Muscle of arm (tissue), 14 donors: ENCODE measurements at places on chromosomes 5 and 9. TPM values are rescaled to one million over a fixed set of nuclear protein-coding genes. Genes with fewer than 3 reads are reported as not detected.

Gene DNM1
- 38.8 TPM for polyA plus RNA-seq

DNA sequence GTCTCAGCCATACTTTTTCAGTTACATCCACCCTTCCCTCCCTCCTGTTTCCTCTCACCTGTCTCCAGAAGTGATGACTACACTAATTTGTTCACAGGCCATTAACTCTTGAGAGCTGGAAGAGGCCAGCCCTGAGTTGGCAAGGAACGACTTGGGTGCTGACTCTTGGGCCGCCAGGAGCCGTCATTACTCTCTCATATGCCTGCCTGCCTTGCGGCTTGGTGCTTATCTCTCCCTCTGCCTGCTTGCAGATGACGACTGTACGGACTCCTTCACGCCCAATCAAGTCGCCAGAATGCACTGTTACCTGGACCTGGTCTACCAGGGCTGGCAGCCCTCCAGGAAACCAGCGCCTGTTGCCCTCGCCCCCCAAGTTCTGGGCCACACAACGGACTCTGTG is 66.1 kb downstream of the PAPPA start:
- no peak for DNase-seq

DNA sequence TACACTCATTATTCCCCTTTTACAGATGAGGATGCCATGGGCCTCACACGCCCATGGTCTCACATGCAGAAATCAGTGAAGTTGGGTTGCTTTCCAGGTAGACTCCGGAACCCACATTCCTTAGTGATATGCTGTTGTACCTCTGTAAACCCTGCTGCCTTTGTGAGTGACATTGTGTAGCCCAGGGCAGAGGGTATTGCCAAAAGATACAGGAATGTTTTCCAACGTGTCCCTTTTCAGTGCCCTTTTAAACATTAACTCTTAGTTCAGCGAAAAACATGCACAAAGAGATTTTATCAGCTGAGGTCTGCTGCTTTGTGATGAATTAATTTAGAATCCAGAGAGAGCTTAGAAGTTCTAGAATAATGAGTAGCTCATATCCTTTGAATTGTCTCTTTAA is 38.3 kb upstream of the TRMT10B start:
- no peak for DNase-seq

GRCh38 chr9:6564868-6565267 is 80.7 kb downstream of the GLDC start:
- no peak for DNase-seq
